Activated T-helper 17 cell treated with anti-CD3 and anti-CD28 coated beads, Interleukin-2, amount 50 U/mL, for 72 hours (primary cell): ENCODE measurements at places on chromosomes 1 and 21. TPM values are rescaled to one million over a fixed set of nuclear protein-coding genes. Genes with fewer than 3 reads are reported as not detected.

DNA sequence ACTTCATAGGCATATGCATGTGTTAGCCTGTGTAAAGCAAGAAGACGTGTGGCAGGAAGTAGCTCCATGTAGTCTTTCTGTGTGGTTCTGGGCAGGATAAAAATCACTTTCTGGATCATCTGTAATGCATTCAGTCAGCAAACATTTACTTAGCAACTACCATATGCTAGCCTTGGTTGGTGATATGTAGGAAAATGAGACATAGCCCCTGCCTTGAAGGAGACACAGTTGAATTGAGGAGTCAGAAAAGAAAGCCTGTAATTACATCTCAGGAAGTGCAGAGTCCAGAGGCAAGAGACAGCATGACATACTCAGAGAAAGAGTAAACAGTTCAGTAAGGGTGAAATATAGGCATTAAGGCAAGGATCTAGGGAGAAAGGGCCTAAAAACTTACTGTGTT is 38.5 kb downstream of the DAB1 start:
- no peak for ATAC-seq

Gene FMO2
- not detected for total RNA-seq

DNA sequence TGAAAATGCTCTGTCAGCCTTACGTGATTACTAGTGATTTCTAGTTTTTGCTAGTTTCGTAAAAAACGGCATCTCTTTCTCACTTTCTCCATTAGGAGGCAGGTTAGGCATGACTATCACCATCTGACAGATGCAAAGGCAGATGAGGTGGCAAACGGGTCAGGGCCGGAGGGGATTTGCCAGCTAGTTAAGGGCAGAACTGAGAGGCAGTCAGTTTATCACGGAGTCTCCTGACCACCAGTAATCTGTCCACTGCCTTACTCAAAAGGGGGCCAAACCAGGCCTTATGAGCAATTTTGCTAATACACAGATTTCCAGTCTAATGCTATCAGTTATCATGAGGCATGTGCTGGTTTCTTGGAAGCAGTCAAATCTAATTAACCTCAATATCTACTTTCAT is 159.3 kb downstream of the TSEN15 start:
- ATAC-seq = no peak

DNA sequence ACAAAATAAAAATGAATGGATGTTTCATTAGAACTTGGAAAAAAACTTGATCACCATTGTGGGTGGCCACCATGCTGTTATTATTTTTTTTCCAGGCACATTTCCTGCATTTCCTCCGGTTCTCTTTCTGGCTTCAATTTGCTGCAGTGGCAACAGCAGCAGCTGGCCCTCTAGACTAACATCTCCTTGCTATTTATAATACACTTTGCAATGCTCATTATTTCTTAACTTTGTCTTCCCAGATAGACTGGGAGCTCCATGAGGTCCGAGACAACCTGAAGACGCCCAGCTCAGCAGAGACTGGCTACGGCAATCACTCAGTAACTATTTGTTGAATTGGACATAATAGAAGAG is 53.4 kb upstream of the ATP5PO start:
- ATAC-seq = no peak

GRCh38 chr1:19489996-19490395 is 4.7 kb upstream of the CAPZB start:
- ATAC-seq = no peak

GRCh38 chr1:230421481-230421880 is 4.7 kb downstream of the PGBD5 start:
- no peak for ATAC-seq

GRCh38 chr1:153310526-153310925 is 2.2 kb downstream of the PGLYRP3 start:
- ATAC-seq = no peak

- no peak for ATAC-seq
Observed at GRCh38 chr1:68815632-68816031, 318.8 kb upstream of the DEPDC1 start.

Gene OR2L13
- total RNA-seq = not detected

Gene GRIK1
- not detected for total RNA-seq

Gene C1orf94
- total RNA-seq = not detected

Gene TFF2
- total RNA-seq = not detected

DNA sequence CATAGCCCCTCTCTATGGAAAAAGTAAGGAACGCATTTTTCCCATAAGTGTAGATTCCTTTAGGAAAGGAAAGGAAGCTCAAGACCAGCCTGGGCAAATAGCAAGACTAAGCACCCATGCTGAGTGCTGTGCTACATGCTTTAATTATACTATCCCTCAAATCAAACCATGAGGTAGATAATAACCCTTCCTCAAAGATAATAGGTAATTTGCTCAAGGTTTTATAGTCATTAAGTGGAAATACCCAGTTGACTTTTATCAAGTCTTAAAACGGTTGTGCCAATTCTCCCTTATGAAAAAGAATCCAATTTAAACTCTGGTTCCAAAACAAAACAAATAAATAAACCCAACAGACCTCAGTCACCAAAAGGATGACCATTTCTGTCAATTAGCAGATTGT is 3.4 kb downstream of the KIAA0319L start:
- no peak for ATAC-seq

Gene ETNK2
- 0.42 TPM for total RNA-seq

- peak; percentile 8 for ATAC-seq
Observed at GRCh38 chr1:24195136-24195535, 8.0 kb upstream of the IFNLR1 start.

- no peak for ATAC-seq
Observed at GRCh38 chr1:79193211-79194079, 186.9 kb upstream of the ADGRL4 start.

DNA sequence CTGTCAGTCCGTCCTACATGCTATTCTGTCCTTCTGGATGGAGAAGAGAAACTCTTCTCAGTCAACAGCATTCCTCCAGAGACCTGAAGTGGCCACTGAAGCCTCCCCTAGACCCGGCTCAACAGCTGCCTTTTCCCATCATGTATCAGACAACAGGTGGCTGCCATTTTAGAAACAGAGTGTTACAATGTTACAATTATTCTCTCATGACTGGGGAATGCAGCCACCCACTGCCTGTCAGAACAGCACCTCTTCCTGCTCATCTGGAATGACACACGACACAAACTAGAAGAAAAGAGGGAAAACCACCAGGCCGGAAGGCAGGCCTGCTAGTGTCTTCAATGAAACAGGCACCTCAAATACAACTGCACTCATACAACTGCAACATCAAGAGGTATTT is 105.3 kb downstream of the PGBD5 start:
- ATAC-seq = no peak

DNA sequence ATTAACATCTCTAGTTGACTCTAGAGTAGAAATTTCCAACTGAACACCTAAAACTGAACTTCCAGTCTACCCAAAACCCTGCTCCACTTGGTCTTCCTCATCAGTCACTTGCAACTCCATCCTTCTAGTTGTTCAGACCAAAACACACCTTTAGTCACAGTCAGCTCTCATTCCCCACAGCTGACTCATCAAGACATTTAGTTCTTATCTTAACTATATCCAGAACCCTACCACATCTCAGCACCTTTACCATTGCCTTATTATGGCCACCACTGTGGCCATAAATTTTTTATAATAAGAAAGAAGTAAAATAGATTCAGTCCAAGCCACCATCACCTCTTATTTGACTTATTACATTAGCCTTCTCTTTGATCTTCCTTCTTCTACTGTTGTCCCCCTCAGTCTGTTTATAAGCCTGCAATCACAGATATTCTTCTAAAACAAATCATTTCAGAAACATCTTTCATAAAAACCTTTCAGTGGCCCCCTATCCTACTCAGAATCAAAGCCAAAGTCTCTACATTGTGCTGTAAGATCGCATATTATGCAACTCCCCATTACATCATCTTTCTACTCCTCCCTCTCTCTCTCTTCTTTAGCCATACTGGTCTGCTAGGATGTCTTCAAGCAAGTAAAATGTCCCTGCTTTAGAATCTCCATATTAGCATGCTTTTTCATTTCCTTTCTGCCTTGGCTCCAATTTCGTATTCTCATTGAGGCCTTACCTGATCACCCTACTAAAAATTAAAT is 275.9 kb downstream of the LRRC40 start:
- no peak for ATAC-seq

- ATAC-seq = no peak
Observed at GRCh38 chr1:30009720-30010119, 713.7 kb downstream of the MATN1 start.

DNA sequence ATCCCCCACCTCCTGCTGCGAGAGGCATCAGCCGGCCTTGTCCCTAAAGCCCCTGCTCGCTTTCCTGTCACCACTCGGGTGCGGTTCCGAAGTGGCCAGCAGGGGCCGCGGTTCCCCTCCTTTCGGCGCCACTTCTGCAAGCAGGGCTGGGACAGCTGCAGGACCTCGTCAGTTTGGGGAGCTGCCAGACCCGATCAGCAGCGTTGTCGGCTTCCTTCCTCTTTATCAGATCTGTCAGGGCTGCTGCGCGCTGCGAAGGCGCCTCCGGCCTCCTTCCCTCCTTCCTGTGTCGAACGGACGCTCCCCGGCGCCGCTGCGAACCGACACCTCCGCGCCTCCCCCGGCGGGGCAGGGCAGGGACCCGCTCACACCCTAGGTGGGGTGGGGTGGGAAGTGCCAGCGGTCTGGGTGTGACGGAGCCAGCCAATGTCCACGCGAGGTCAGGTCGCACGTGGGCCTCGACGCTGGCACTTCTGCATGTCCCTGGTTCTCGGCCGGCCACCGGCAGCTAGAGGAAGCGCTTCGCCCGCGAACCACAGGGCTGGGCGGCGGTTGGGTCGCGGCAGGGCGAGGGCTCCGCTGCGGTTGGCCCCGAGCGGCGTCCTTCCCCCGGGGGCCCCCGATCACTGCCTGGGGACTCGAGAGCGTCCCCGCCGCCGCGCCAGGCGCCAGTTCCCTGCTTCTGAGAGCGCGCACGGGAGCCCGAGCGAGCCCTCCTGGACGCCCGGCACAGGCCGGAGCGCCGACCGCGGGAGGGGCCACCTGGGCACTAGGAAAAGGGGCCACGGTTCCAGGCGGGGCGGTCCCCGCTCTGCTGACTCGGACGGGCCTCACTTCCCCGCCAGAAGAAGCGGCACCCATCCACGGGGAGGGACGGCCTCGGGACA is 81.8 kb downstream of the RUNX3 start:
- peak; percentile 97 for ATAC-seq

DNA sequence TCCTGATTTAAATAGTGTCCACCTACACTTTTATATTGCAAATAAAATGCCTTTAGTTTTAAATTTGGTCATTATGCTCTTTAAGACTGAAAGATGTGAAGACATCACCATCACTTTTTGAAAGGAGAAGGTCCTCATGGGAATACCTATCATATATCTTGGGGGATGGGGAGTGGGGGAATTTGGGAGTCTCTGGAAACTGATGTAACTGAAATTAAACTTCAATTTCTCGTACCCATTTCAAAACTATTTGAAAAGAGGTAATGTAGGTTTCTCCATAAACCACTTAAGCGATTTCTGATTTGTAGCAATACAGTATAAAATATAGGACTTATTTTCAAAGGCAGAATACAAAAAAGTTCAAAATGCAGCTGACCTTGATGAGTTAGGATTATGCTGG is 924 bp downstream of the EXTL2 start:
- no peak for ATAC-seq

Gene DDX20
- 22.5 TPM for total RNA-seq

DNA sequence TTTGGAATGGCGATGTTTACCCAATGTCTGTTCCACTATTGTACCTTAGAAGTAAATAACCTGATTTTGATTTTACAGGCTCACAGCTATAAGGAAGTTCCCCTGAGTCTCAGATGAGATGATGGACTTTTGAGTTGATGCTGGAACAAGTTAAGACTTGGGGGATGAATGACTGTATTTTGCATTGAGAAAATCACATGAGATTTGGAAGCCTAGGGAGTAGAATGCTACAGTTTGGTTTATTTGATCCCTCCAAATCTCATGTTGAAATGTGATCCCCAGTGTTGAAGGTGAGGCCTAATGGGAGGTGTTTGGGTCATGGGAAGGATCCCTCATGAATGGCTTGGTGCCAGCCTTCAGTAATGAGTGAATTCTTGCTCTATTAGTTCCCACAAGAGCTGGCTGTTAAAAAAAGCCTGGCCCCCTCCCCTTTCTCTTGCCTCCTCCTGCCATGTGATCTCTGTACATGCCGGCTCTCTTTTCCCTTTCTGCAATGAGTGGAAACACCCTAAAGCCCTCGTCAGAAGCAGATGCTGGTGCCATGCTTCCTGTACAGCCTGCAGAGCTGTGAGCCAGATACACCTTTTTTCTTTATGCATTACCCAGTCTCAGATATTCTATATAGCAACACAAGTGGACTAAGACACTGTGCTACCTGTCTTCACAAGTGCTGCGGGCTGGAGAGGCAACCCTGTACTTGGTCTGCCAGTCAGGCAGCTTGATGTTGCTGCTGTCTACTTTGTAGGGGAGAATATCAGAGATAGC is 77.0 kb upstream of the TLR5 start:
- ATAC-seq = no peak

GRCh38 chr1:2952992-2953391 is 68.3 kb upstream of the ACTRT2 start:
- no peak for ATAC-seq

DNA sequence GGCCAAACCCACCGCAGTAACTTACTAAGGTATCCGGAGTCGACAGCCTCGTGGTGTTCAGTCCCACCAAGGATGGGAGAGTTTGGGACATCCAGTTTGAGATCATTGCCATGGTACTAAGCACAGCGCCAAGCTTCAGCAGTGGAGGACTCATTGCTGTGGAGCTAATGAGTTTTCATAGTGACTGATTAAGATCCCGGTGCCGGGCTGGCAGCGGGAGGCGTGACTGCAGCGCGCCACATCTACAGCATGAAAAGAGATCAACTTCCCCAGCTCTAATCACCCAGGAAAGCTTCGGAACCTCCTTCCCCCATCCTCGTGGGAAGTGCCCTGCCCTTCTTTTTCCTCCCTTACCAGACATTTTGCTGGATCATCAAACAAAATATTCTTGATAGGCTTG is 149.9 kb downstream of the OLFM3 start:
- no peak for ATAC-seq

- no peak for ATAC-seq
Observed at GRCh38 chr1:58808077-58808476, 24.2 kb upstream of the JUN start.

- ATAC-seq = no peak
Observed at GRCh38 chr1:18118078-18118477, 10.5 kb downstream of the IGSF21 start.

- ATAC-seq = peak; percentile 88
Observed at GRCh38 chr1:19799230-19800075, at the start of gene TMCO4. Gene TMCO4 (minus strand): TSS chr1:19799916. CDS start chr1:19780758, 19,158 bp downstream.

Gene WNT3A
- not detected for total RNA-seq

DNA sequence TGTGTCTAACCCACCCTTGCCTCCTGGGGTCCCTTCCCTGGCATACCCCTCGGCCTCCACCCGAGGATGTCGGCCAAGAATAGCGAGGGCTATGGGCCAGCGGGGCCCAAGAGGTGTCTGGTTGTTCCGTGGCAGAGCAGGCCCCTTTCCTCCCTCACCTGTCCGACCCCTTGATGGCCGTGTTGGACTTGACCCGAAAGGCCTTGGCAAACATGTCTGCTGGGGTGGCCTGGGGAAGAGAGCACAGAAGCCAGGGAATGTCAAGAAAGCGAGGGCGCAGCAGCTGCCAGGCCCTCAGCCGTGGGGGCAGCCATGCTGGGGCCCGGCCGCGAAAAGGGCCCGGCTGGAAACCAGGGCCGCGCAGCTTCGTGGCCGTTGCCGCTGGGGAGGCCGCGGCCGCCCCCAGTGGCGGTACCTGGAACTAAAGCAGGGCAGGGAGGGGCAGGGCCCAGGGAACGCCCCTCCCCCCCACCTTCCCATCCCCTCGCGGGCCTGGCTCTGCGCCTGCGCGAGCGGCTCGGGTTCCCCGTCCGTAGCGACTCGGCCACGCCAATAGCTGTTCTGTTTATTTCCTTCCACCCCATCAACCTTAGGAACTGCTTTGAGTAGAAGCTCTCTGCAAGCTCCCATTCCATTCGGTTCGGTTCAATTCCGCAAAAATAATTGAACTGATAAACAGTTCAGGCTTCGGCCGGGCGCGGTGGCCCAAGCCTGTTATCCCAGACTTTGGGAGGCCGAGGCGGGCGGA is at the start of gene EIF2D:
Gene EIF2D (minus strand): TSS at position 337 of the 748 bp plus-strand sequence. CDS start 123 bp downstream, at position 214.
- peak; percentile 83 for ATAC-seq
